ENCODE measurements at places on chromosomes 3 and 15.

GRCh38 chr3:128503164-128503651, 10.2 kb upstream of the GATA2 start:
- H3K27me3 ChIP-seq: peaks cover 25% of the 10 kb centered on the region
- H3K4me3 ChIP-seq: no peak overlapping the region
- DNase-seq: no peak
- no peaks in the 10 kb centered on the region for H3K4me1 ChIP-seq
- no peak overlapping the region for H3K27ac ChIP-seq

DNA sequence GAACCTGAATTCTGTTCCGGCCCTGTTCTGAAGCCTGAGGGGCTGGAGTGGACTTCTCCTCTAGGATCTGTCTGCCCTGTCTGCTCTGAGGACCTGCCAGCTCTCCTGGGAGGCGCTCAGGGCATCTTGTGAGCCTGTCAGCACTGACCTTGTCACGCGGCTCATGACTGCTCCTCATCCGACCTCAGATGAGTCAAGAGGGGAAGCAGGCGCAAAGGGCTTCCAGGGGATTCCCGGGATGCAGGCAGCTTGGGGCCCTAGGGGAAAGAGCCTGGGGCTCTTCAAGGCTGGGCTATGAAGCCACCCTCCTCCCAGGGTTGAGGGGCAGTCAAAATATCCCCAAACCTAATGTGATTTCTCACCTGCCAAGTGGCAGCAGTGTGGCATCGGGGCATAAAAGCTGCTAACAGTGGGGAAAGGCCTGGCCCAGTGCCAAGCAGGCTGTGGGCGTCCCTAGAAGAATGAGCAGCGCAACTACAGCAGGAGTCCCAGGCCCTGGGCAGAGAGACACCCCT, 27.6 kb upstream of the ANKDD1A start:
- peaks cover 24% of the 10 kb centered on the region for H3K4me1 ChIP-seq
- no peaks in the 10 kb centered on the region for H3K36me3 ChIP-seq
- peak overlapping the region; percentile 89 for H3K4me3 ChIP-seq
- no peaks in the 10 kb centered on the region for H3K27me3 ChIP-seq
- peak overlapping the region; percentile 88 for H3K27ac ChIP-seq

DNA sequence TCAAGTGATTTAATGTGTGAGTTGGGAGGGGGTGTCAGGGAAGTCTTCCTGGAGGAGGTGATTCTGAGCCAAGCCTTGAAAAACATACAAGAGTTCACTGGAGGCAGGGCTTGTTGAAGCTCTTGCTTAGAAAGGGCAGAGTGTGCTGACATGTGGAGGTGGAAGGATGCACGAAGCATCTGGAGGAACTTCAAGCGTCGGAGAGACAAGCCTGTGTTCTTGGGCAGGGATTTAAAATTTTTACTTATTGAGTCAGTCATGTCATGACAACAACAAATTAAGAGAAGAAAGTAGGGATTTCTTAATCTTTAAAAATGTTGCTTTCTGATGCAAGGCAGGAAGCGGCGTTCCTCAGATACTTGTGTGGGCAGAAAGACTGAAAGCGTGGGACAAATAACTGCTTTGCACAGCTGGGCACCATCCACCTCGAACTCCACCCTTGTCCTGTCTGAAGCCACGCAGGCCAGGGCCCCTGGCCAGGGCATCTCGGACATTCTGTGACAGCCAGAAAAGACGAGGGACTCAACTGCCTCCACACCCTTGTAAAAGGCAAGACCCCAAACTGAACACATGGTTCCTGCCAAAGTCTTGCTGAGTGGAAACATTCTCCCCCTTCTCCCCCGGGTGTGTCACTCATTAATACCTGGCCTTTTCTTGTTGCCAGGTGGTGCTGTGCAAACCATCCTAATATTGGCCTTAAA, 6.9 kb upstream of the IL16 start:
- no peak overlapping the region for H3K27ac ChIP-seq
- H3K4me1 ChIP-seq: peaks cover 8% of the 10 kb centered on the region
- no peaks in the 10 kb centered on the region for H3K36me3 ChIP-seq

DNA sequence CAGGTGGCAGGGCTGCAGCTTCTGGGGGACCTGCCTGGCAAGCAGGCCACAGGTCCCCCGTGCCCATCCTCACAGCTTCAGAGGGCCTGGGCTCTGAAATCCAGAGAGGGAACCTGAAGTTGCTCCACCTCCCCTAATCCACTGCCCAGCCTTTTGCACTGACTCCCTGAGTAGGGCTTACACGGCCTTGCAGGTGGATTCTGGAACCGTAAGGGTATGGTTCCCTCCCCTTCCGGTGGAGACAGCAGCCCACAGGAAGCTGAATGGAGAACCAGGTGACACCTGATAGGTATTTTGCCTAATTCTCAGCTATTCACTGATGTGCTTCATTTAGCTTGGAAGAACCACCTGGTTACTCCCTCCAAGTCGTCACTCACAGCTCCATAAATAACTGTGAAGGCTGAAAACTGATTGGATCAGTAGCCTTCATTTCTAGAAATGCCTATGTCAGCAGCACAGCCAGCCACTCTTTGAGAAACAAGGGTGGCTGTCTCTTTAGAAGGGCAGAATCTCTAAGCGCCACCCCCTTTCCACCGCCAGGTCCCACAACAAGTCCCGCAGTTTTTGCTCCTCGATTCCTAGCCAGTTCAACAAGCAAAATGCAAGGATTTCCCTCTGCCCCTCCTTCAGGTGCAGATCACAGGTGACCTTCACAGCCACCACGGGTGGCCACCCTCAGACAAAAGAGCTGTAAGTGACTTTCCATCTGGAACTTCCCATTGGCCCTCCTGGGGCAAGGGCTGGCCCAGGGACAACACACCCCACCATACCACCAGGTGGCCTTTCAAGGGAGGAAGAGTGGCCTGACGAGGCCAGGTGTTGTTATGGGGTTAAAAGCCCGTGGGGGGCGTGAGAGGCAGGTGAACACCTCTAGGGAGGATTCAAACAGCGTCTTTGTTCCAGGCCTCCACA, 112.9 kb downstream of the SEC22A start:
- no peak overlapping the region for H3K27ac ChIP-seq
- H3K27me3 ChIP-seq: peaks cover 15% of the 10 kb centered on the region
- DNase-seq: no peak
- H3K4me3 ChIP-seq: no peak overlapping the region

GRCh38 chr3:123533554-123534159, 51.2 kb downstream of the HACD2 start:
- no peaks in the 10 kb centered on the region for H3K36me3 ChIP-seq
- H3K4me1 ChIP-seq: peaks cover 9% of the 10 kb centered on the region
- H3K27me3 ChIP-seq: no peaks in the 10 kb centered on the region
- no peak overlapping the region for H3K27ac ChIP-seq
- no peak overlapping the region for H3K4me3 ChIP-seq

- no peaks in the 10 kb centered on the region for H3K36me3 ChIP-seq
- peak; percentile 76 for DNase-seq
- H3K4me3 ChIP-seq: peak overlapping the region; percentile 44
- no peaks in the 10 kb centered on the region for H3K27me3 ChIP-seq
Measured at GRCh38 chr15:52256366-52256765, 39.2 kb downstream of the MYO5C start.

- H3K27me3 ChIP-seq: no peaks in the 10 kb centered on the region
- peak overlapping the region; percentile 69 for H3K27ac ChIP-seq
- peaks cover 28% of the 10 kb centered on the region for H3K4me1 ChIP-seq
- no peaks in the 10 kb centered on the region for H3K36me3 ChIP-seq
Measured at GRCh38 chr3:44476181-44476611, 1.3 kb downstream of the ZNF445 start.

- H3K36me3 ChIP-seq: no peaks in the 10 kb centered on the region
- H3K4me3 ChIP-seq: no peak overlapping the region
- peaks cover 38% of the 10 kb centered on the region for H3K4me1 ChIP-seq
- no peak for DNase-seq
- H3K27me3 ChIP-seq: peaks cover 11% of the 10 kb centered on the region
Measured at GRCh38 chr3:140455521-140456214, 222.2 kb upstream of the TRIM42 start.

DNA sequence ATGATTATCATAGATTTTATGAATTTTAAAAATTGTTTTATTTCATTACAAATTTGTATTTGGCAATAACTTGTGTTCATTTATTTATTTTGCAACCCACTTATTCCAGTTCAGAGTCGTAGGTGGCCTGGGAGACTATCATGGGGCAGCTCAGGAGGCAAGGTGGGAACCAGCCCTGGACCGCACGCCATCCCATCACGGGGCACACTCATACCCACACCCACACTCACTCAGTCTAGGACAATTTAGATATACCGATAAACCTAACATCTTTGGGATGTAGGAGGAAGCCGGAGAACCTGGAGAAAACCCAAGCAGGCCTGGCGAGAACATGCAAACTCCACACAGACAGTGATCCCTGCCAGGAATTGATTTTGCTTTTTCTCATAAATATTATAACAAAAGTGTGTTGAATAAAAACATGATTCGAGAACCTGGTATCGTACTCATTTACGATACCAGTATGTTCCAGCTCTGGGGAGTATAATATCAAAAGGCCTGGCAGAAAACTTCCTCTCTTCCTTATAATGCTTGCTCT, 205.3 kb downstream of the NFKBIZ start:
- no peak overlapping the region for H3K4me3 ChIP-seq
- no peak for DNase-seq
- H3K4me1 ChIP-seq: peaks cover 13% of the 10 kb centered on the region
- no peaks in the 10 kb centered on the region for H3K27me3 ChIP-seq

GRCh38 chr3:168914662-168915061, 748.9 kb downstream of the MECOM start:
- H3K36me3 ChIP-seq: no peaks in the 10 kb centered on the region
- no peaks in the 10 kb centered on the region for H3K4me1 ChIP-seq
- H3K4me3 ChIP-seq: no peak overlapping the region
- DNase-seq: no peak

DNA sequence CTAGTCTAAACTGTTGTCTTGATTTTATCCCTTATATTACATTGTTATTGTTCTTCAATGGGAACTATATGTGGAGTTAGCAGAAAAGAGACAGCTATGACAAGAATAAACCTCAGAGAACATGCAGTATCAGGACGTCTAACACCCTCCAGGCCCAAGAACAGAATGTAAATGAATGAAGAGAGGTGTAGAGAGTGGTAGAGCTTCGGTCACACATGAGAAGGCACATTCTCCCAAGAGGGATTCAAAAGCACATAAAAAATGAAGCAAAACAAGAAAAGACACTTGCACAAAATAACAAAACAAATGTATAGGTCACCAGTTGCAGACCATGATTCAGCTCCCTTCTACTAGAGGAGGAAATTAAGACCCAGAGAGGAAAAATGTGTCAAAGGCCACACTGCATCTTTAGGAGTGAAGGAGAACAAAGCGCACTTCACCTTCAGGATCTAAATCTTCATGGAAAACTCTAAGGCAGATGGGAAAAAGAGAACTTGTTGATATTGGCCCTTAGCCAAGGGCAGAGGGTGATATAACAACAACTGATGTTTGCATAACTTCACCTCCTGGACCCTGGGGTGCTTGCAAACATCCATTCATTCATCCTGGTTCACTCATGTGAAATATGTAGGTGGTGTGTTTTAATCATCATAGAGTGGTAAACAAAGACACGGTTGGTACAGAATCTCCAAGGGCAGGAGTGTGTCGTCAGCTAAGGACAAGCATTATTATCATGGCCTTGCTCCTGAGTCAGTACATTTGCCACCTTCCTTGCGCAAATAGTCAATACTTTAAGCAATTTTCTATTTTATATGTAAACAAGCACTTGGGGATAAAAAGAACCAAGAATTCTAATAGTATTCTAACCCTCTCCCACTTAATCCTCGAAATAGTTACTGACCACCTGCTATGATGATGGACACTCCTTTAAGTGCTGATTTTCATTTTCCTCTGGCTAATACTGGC, 8.8 kb downstream of the NEK10 start:
- no peak for DNase-seq
- no peaks in the 10 kb centered on the region for H3K36me3 ChIP-seq
- no peak overlapping the region for H3K27ac ChIP-seq
- no peak overlapping the region for H3K4me3 ChIP-seq

GRCh38 chr3:22960105-22960984, 242.8 kb upstream of the UBE2E2 start:
- DNase-seq: no peak
- no peak overlapping the region for H3K4me3 ChIP-seq
- H3K27me3 ChIP-seq: no peaks in the 10 kb centered on the region
- H3K36me3 ChIP-seq: no peaks in the 10 kb centered on the region
- H3K4me1 ChIP-seq: peaks cover 3% of the 10 kb centered on the region

GRCh38 chr15:34043813-34044212, 4.8 kb upstream of the AVEN start:
- no peak for DNase-seq
- H3K4me3 ChIP-seq: no peak overlapping the region
- peaks cover 6% of the 10 kb centered on the region for H3K4me1 ChIP-seq
- H3K36me3 ChIP-seq: peaks cover under 1% of the 10 kb centered on the region

- H3K27me3 ChIP-seq: no peaks in the 10 kb centered on the region
- H3K36me3 ChIP-seq: peaks cover 13% of the 10 kb centered on the region
- DNase-seq: no peak
- H3K27ac ChIP-seq: peak overlapping the region; percentile 35
- peaks cover 6% of the 10 kb centered on the region for H3K4me1 ChIP-seq
- H3K4me3 ChIP-seq: peak overlapping the region; percentile 41
Measured at GRCh38 chr15:33104212-33104611, 90.3 kb downstream of the FMN1 start.

DNA sequence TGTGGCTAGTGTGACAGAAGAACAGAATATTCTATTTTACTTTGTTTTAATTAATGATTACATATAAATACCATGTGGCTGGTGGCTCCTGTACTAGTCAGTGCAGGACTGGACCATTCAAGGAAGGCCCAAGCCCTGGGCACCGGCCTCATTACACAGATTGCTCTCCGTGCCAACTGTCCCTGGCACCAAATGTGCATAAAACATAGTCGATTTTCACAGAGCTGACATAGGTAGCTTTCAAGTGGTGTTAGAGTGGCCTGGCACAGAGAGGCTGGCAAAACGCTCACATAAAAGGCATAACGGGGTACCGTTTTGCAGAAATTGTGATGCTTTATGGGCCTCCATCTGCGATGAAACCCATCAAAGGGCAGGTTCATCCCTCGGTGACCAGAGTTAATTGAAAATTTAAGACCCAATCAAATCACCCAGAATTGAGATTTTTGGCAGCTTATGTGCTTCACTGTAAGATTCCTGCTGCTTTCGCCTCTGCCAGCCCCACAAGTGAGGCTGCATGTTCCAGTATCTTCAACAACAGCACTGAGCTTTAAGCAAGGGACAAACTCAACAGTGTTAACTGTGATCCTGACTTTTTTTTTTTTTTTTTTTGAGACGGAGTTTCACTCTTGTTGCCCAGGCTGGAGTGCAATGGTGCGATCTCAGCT, 25.9 kb downstream of the RFTN1 start:
- H3K27ac ChIP-seq: no peak overlapping the region
- no peak overlapping the region for H3K4me3 ChIP-seq
- peaks cover 55% of the 10 kb centered on the region for H3K4me1 ChIP-seq
- H3K36me3 ChIP-seq: peaks cover 43% of the 10 kb centered on the region

GRCh38 chr3:71680603-71681002, 44.6 kb downstream of the EIF4E3 start:
- H3K27ac ChIP-seq: peak overlapping the region; percentile 59
- no peaks in the 10 kb centered on the region for H3K27me3 ChIP-seq
- no peak for DNase-seq

- H3K27me3 ChIP-seq: peaks cover 21% of the 10 kb centered on the region
- no peak overlapping the region for H3K4me3 ChIP-seq
- DNase-seq: no peak
- H3K4me1 ChIP-seq: peaks cover 4% of the 10 kb centered on the region
- no peak overlapping the region for H3K27ac ChIP-seq
- H3K36me3 ChIP-seq: no peaks in the 10 kb centered on the region
Measured at GRCh38 chr15:70347321-70348225, 249.9 kb upstream of the TLE3 start.

GRCh38 chr3:45965653-45966052, 22.4 kb downstream of the CXCR6 start:
- H3K27ac ChIP-seq: peak overlapping the region; percentile 87
- DNase-seq: no peak
- H3K36me3 ChIP-seq: peaks cover 35% of the 10 kb centered on the region
- H3K27me3 ChIP-seq: no peaks in the 10 kb centered on the region
- peaks cover 90% of the 10 kb centered on the region for H3K4me1 ChIP-seq

- DNase-seq: no peak
- no peaks in the 10 kb centered on the region for H3K27me3 ChIP-seq
- no peaks in the 10 kb centered on the region for H3K4me1 ChIP-seq
Measured at GRCh38 chr3:61666615-61667330, 105.4 kb downstream of the PTPRG start.

Data from natural killer cell treated with Interleukin-12 subunit alpha and Interleukin-12 subunit beta and Interleukin-15 and Interleukin-18, amount 100 ng/mL, for 72 hours (primary cell).